ENCODE measurements at places on chromosomes 12 and 14. TPM values are rescaled to one million over a fixed set of nuclear protein-coding genes. Genes with fewer than 3 reads are reported as not detected.

Gene GUCY2C
- 0.05 TPM for total RNA-seq

Gene ADAMTS20
- not detected for total RNA-seq

Gene PZP
- 0.05 TPM for total RNA-seq

Gene MYF5
- not detected for total RNA-seq

Gene PGF
- total RNA-seq = 0.61 TPM

Gene PNN
- total RNA-seq = 31.5 TPM

DNA sequence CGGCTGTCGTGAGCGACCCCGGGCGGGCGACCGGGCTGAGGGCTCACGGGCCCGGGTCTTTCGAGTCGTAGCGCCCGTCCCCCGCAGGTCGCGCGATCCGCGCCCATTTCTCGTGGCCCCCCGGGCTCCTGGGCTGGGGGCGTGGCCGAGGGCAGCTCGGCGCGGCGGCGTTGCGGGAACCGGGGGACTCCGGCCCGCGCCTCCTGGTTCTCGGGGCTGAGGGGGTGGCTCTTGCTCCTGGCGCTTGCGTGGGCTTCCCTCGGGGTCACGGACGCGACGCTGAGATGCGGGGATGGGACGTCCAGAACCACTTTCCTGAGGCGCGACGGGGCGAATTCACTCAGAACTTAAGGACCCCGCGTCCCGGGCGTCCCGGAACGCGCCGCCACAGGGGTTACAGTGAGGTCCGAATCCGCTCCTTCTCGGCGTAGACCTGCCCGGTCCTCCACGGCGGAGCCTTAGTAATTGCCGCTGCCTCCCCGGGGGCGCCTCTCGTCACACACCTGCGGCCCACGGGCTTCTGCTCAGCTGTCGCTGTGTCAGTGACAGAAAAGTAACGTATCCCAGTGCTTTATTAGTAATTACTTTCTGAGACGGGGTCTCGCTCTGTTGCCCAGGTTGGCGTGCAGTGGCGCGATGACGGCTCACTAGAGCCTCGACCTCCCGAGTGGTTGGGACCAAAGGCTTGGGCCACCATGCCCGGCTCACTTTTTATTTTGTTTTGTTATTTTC lies 606 bp downstream of the EP400 start:
- DNase-seq = peak; percentile 51

GRCh38 chr12:23303821-23304220 lies 645.6 kb downstream of the SOX5 start:
- DNase-seq = no peak

- no peak for DNase-seq
These were observed 821.1 kb upstream of the FOXG1 start for GRCh38 chr14:27945512-27945911.

DNA sequence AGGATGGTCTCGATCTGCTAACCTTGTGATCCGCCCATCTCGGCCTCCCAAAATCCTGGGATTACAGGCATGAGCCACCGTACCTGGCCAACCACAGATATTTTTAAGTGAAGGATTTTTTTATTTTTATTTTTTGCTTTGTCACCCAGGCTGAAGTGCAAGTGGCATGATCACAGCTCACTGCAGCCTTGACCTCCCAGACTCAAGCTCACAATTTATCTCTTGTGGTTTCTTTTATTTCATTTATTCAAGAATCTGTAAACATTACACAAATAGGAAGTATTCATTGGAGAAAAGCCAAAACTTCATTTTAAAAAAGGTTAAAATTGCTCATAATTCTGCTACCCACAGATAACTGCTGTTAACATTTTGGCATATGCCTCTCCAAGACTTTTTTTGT lies 13.3 kb downstream of the MOAP1 start:
- no peak for DNase-seq

- DNase-seq = no peak
These were observed 76.1 kb upstream of the RFX4 start for GRCh38 chr12:106506691-106507090.

DNA sequence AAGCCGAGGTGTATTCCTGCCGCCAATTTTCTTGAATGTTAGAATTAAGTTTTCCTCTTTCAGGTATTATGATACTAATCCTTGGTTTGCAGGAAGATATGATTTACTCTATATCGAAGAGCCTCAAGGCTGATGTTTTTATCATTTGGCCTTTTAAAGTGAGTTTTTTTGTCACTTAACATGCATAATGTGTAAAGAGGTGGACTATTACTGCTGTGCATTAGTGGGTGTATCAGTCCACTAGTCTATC lies 11.1 kb upstream of the TMPO start:
- no peak for DNase-seq

GRCh38 chr12:55842681-55843429 lies at the start of gene MMP19:
MMP19 (minus strand) TSS chr12:55842936; CDS start chr12:55842830, 106 bp downstream.
- DNase-seq = no peak

DNA sequence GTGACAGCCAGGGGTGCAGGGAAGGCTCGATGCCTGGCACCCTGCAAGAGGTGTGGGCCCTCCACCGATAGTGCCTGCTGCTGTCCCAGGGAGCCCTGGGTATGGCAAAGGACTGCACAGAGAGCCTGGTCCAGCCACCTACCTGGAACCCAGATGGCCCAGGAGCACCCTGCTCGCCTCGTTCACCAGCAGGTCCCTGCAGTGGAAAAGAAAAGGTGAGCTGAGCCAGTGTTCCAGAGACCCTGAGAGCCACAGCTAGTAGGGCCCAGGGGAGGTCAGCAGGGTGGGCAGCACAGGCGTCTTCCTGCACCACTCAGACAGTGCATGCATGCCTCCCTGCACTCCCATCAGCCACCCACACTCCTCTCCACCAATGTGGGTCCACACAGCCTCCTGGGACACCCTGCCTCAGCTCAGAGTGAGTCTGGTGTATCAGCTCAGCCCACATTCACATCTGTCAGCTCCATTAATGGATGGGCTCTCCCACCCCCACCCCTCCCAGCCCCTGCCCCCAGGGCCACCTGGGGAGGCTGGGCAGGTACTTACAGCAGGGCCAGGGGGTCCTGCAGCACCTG lies 20.2 kb downstream of the TMEM106C start:
- no peak for DNase-seq

- no peak for DNase-seq
These were observed 55.5 kb downstream of the ANO2 start for GRCh38 chr12:5889381-5890047.

DNA sequence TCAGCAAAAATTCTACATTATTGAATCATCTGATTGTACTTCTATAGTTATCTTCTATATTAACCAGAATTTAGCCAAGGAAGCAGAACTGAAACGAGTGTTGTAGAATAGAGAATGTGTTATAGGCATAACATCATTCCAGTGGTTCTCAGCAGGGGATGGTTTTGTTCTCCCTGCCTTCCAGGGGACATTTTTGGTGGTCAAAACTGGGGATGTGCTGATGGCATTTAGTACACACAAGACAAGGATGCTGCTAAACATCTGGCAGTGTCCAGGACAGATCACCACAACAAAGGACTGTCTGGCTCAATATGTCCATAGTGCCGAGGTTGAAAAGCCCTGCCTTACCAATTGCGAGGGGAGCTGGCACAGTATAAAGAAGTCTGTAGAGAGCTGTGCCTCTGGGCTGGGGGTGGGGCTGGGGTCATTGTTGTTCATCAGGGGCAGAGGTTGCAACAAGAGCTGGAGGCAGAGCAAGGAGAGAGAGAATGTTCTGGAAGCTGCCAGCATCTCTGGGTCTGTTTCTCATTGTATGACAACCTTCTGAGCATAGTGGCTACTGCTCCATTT lies 1472.8 kb downstream of the AACS start:
- DNase-seq = no peak

DNA sequence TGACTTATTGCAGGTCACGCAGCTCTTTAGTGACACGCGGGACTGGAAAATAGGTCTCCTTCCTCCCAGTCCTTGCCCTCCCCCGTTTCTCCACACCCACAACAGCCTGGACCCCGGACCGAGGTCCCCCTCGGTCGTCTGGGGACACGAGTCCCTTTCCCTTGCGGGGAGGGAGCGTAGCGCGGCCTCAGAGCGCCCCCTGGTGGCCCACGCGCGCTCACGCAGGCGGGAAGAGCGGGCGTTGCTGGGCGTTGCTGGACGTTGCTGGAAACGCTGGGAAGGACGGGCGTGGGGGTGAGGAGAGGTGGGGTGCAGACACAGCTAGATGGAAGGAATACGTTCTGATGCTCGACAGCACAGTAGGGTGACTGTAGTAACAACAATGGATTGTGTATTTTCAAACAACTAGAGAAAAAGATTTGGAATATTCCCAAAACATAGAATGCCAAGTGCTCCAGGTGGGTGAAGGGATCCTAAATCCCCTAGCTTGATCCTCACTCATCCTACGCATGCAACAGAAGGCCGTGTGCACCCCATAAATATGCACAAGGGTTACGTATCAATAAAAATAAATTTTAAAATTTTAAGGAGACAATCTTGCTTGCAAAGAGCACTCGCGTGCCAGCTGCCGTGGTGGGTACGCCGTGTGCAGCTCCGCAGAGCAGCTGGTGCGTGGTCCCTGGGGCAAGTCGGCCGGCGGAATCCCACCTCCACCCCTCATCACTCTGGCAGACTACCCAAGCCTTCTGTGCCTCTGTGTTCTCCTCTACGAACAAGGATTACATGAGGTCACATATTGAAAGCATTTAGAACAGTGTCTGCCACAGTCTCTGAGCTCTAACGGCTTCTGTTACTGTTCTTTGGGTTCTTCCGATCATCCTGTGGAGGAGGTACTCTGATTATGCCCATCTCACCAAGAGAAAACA lies 87.4 kb downstream of the B4GALNT3 start:
- peak; percentile 78 for DNase-seq

GRCh38 chr12:66698558-66698957 lies 19.7 kb upstream of the GRIP1 start:
- no peak for DNase-seq

DNA sequence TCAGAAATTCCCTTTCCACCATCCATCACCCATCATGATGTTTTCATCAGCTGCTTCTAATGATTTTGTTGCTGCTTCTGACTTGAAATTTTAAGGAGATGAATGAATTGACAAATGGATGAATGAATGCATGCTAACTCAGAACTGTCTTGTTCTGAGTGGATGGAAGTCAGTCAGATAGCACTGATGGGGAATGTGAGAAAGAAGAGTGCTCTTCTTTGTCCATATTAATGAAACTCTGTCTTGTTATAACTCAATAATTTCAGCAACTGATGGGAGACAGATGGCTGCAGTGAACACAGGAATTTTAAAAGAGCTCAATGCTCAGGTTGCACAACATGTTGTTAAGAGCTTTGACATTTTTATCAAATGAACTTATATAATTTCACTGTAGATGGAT lies 422.0 kb downstream of the TRHDE start:
- no peak for DNase-seq

DNA sequence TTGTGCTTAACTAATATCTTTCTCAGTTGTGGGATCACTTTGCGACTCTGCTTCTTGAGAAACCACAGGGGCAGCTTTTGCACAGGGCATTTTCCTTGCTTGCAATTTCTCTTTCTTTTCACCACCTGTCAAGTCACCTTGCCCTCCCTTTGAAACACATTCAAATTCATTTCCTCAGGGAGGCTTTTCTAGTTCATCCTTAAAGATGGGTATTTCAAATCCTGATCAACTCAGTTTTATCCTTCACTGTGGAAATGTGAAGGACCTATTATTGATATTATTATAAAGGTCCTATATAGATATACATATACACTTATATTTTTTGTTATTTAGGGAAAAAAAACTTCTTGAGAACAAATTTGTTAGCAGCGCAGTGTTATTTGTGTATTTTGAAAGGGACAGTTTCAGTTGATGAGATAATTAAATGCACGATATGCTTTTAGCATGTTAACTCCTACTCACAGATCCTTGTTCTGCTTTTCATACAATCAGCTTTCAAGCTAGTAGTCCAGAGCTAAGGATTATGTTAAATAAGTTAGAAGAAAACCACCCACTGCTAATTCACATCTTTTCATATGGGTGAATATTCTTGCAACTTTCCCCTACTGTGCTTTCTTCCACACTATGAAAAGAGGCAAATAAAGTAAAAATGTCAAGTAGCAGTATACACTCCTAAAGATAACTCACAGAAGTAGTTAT lies 501.4 kb upstream of the RGS6 start:
- DNase-seq = no peak
